ENCODE measurements at places on chromosomes 1 and 21.

GRCh38 chr1:201740086-201740541 lies 88.8 kb upstream of the IPO9 start:
- DNase-seq, result no peak

DNA sequence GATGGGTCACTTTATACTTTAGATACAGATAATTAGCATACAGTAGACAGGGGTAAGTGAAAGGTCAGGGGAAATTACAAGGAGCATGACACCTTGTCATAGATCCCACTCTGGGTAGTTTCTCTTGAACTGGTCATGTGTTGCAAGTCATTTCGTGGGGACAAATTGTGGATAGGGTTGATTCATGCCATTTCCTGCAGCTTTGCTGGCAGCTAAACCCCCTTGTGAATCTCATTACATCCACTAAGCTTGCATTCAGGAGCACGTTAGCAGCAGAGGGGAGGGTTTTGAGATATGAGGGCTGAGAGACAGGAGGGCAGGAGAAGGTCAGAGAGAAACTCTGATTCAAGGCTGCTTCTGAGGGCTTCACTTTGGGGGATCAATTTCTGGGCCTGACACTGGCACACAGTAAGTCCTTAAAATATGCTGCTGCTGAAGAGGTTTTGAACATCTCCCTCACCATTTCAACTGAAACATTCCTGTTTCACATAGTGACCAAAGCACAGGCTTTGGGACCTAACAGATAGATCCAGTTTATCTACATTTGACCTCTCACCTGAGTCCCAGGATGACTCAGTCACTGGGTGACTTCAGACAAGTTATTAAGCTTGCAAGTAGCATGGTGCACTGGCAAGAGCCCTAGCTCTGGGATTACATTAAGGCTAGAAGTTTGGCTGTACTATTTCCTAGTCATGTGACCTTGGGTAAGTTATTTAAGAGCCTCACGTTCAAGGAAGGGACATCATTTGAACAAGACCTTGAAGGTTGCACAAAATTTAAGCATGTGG lies 206.0 kb upstream of the USP24 start:
- DNase-seq, result no peak

- no peak for DNase-seq
Measured at GRCh38 chr1:207346513-207346912, 25.0 kb downstream of the CD55 start.

- DNase-seq, result no peak
Measured at GRCh38 chr1:94646141-94646643, 104.6 kb upstream of the F3 start.

DNA sequence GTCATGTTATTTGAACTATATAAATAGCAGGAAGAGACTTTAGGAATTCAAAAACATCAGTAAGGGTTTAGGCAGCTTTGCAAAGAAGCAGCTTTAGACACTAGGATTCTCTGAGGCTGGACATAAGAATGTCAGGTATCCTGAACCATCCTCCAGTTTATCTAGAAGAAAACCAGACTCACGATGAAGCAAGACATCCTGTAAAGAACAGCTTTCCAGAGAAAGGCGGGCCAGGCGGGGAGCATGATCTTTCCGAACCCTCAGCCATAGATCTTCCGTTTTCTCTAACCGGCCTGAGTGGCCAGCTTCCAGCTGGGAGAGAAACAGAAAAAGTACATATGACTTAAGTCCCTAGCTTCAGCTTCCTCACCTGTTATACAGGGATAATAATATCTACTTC lies 39.3 kb upstream of the RBBP5 start:
- no peak for DNase-seq

DNA sequence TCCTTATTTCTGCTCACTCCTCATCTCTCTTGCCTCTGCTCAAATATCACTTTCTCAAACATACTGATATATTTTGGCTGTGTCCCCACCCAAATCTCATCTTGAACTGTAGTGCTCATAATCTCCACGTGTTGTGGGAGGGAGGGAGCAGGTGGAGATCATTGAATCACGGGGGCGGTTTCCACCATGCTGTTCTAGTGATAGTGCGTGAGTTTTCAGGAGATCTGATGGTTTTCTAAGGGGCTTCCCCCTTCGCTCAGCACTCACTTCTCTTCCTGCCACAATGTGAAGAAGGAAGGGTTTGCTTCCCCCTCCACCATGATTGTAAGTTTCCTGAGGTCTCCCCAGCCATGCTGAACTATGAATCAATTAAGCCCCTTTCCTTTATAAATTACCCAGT lies 26.6 kb downstream of the ZBTB8OS start:
- no peak for DNase-seq

DNA sequence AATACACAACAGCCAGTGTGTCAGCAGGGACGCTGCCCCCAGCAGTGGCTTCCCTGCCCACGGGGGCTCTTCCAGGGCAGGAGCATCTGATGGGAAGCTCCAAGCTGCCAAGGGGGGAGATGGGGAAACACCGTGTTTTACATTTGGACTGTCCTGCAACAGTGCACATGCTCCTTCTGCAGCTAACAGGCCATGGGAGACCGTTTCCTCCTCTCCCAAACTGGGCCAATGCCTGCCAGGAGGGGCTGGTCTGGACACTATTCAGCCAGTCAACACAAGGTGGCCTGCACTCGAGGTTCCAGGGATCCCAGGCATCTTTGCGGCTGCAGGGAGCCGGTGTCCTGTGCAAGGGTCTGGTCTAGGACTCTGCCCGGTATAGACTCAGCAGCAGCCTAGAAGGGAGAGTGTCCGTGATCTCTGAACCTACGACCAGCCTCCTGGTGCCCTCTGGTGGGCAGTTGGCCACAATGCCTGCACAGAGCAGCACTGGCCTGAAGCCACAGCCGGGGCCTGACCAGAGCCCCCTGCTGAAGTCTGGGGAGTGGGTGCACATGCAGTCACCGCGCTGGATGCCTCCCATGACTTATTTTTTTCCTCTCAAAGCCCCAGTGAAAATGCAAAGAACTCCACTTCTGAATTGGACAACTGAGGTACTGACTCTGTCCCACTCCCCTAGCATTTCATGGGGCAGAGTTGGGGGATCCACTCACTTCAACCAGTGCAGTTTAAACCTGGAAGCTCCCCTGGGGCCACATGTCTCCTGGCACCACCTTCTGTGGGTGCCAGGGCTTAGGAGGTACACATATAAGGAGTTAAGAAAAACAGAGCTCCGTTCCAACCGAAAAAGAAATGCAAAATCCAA lies 33.3 kb downstream of the RCC2 start:
- peak; percentile 42 for DNase-seq

- DNase-seq, result no peak
Measured at GRCh38 chr21:33968995-33969348, 53.4 kb upstream of the ATP5PO start.

- no peak for DNase-seq
Measured at GRCh38 chr1:161159913-161160243, 578 bp downstream of the USP21 start.

- DNase-seq, result peak; percentile 65
Measured at GRCh38 chr1:38576241-38576640, 283.3 kb downstream of the RRAGC start.

GRCh38 chr1:63914241-63914640 lies 140.4 kb downstream of the ROR1 start:
- DNase-seq, result no peak

GRCh38 chr1:59670662-59671061 lies 144.1 kb upstream of the HOOK1 start:
- no peak for DNase-seq

GRCh38 chr1:114828251-114828650 lies 26.4 kb upstream of the SYCP1 start:
- DNase-seq, result no peak

GRCh38 chr1:26161415-26162219 lies 2.7 kb downstream of the FAM110D start:
- DNase-seq, result no peak

DNA sequence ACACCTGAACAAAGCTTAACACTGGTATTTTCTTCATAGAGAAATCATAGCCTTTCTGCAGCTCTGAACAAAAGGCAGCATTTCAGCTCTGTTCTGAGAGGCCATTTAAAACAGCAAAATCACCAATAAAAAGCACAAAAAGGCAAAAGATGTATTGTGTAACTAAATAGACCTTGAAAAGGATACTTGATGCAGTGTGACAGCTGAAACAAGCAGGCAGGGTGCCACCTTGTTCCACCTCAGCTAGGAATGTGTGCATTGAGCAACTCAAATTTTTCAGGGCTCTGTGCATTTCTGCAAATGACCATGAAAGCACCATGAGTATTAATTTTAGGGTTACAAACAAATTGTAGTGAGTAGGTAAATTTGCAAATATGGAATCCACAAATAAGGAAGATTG lies 65.8 kb downstream of the RHOU start:
- DNase-seq, result no peak

All from NCI-H2171 (cell line).